ENCODE measurements at places on chromosomes 11 and 22. TPM values are rescaled to one million over a fixed set of nuclear protein-coding genes. Genes with fewer than 3 reads are reported as not detected.

DNA sequence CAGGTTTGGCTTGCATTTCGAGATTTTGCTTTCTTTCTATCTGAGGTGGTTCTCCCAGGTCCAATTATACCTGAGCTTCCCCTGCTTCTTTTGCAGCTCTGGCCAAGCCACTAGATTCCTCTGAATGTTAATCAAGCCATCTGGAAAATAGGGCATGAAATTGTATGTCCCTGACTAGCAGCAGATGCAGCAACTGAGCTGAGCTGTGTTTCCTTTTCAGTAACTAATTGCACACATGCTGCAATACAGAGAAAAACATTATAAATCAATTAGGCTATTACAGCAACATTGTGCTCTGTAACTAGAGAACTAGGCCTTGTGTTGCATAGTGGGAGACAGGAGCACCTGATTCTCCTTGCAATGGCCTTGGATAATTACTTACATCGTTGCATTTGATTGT, 408.3 kb downstream of the ETS1 start:
- no peak for DNase-seq

DNA sequence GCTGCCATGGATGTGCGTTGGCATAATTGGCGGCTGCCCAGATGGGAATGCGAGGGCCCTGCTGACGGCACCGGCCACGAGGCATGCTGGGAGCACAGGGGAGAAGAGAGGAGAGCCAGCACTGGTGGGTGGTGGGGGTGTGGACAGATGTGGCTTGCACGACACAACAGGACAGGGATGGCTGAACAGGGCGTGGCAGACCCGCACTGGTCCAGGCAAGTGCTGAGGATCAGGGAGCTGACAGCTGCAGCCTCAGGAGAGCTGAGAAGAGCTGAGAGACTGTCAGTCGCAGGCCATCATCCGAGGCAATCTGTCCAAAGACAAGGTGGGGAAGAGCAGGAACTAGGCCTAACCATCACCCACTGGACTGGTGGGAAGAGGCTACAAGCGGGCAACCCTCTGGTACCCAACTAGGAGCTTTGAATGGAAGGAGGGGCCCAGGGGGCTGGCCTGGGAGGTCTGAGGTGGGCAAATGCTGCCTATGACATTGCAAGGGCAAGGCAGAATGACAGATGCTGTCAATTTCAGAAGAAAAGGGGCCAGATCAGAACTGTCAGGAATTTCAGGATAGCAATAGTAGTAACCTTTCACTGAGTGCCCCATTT, 2.4 kb downstream of the GNB1L start:
- no peak for DNase-seq

- peak; percentile 20 for DNase-seq
Observed at GRCh38 chr22:45884201-45885062, 92.5 kb downstream of the WNT7B start.

- DNase-seq: no peak
Observed at GRCh38 chr11:132058211-132058772, 687.9 kb downstream of the NTM start.

KLHDC7B gene
- total RNA-seq: 0.11 TPM

- no peak for DNase-seq
Observed at GRCh38 chr11:69914286-69915150, 95.3 kb upstream of the FGF3 start.

- no peak for DNase-seq
Observed at GRCh38 chr11:86222081-86222480, 22.5 kb upstream of the EED start.

Data from mesothelial cell of epicardium (in vitro differentiated cells).